Right ventricle myocardium superior (tissue), 1 donor: ENCODE measurements at places on chromosomes 7 and 10. TPM values are rescaled to one million over a fixed set of nuclear protein-coding genes. Genes with fewer than 3 reads are reported as not detected.
A peak's percentile ranks its signal among the peaks of the same experiment; 100 is the strongest.

CNNM1 gene
- total RNA-seq, result 0.13 TPM

PTPN20 gene
- total RNA-seq, result 19.3 TPM

PSMC2 gene
- total RNA-seq, result 120 TPM

RAPGEF5 gene
- total RNA-seq, result 11.1 TPM

KAZALD1 gene
- 5.0 TPM for total RNA-seq

GPR85 gene
- 0.59 TPM for total RNA-seq

WASL gene
- total RNA-seq, result 25.7 TPM

GRCh38 chr7:142883571-142884285, 1.8 kb downstream of the TRPV6 start:
- no peak for DNase-seq

DNA sequence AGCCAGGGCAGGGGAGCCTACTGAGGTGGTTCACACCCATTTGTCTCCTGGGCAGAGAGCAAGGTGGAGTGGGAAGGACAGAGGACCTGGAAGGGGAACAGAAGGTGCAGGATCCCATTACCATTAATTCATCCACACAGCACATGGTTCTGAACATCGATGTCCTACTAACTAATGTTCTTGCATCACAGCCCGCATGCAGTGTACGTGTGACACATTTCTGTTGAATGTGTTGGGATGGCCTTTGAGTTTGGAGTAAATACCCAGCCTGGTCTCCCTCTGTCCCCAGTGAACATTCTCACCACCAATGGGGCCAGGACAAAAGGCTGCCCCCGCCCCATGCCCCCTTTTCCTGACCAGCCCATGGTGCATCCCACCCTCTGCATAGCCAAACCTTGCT, 46.3 kb downstream of the FAM241B start:
- DNase-seq, result no peak

GRCh38 chr7:27590416-27590815, 72.3 kb downstream of the HIBADH start:
- no peak for DNase-seq

DNA sequence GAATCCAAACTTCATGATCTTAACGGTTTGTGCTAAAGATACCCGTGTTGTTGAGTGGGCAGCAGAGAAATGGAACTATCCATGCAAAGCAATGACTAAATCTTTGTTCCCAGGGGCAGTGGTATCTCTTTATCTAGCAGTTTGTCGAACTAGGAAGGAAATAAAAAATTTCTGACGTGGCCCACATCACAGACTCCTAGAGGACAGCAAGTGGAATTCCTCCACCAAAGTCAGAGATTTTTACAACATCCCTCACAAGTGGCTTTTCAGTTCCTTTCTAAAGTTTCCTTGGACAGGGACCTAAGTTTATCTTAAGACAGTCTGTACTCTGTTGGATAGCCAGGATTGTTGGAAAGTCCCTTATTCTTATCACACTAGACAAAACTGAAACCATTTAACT, 136.0 kb downstream of the RAPGEF5 start:
- DNase-seq, result no peak

- peak; percentile 68 for DNase-seq
Measured at GRCh38 chr10:31319602-31320549, 860 bp downstream of the ZEB1 start.

- DNase-seq, result no peak
Measured at GRCh38 chr10:83965473-83965872, 173.8 kb upstream of the GHITM start.

DNA sequence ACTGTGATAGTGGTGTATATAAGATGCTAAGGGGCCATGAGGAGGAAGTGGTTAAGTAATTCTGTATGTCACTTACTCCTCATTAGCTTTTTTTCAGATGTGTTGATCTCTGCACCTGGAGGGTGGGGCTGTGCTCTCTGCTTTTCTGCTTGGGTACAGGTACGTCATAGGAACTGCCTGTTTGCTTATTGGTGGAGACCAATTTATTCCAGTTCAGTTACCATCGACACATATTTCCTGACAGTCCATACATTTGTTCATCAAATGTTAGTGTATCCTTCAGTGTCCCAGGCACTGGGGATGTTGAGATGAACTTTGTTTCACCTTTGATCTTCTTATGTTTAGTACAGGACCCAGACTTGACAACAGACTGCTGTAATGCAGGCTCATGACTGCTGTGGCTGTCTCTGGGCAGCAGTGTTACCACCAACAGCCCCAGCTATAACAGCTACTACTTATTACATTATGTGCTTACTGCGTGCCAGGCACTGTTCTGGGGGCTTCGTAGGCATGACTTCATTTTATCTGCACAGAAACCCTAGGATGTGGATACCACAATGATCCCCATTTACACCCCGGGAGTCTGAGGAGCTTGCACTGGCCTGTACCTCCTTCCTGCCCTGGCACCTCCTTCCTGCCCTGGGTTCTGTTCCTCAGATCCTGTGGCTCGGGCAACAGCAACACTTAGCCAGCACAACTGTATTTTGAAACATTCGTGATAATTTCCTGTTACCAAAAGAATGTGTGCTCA, 87.4 kb downstream of the BUB3 start:
- no peak for DNase-seq

DNA sequence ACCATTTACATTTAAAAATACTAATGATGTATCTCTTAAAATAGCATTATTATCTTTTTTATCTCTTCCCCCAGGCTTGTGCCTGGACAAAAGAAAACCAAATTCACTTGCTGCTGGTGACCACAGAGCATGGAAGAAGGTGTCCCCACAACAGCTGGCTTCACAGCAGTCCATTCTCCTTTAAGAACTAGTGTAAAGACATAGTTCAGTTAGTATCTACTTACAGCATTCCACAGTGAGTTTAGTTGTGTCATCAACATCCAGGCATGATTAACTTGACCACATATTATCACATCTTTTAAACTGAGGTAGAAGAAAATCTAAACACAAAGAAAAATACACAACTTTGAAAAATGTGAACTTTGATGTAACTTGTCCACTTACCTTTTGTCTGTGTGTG, 55.0 kb downstream of the LRRC17 start:
- DNase-seq, result no peak
